ENCODE measurements at places on chromosomes 7 and 10.

DNA sequence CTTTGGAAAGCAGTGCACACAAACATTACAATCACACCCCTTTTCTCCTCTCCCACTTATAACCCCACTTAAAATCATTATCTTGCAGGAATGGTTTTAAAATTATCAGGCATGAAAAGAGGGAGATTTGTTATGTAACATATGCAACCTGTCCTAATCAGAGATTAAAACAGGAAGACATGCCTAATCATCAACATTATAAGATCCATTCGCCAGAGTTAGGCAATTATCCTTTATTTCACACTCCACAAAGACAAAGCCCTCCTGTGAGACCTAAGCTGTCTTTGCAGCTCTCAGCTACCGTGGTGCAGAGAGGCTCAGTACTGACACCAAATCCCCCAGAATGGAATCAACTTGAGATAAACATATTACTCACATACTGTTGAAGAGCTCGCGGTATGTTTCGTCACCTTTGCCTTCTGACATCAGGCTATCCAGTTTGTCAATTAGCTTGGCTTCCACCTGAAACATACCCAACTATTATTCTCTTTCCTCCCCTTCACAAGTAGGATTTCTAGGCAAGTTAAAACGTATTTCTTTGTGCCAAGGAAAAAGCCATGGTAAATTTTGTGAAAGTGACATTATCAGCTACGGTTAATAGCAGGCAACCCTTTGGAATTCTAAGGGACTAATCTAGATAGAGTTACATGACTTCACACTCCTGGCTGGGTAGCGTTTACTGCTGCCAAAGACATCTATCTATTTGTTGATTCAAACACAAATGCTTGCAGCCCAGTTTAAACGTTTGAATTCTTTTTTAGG is 226.2 kb upstream of the IMMP2L start:
- DNase-seq = no peak

GRCh38 chr10:24162206-24162985 is 46.5 kb upstream of the KIAA1217 start:
- no peak for DNase-seq

- no peak for DNase-seq
Measured at GRCh38 chr7:159192013-159192412, 47.3 kb upstream of the VIPR2 start.

GRCh38 chr7:35533902-35534301 is 161.0 kb downstream of the HERPUD2 start:
- no peak for DNase-seq

DNA sequence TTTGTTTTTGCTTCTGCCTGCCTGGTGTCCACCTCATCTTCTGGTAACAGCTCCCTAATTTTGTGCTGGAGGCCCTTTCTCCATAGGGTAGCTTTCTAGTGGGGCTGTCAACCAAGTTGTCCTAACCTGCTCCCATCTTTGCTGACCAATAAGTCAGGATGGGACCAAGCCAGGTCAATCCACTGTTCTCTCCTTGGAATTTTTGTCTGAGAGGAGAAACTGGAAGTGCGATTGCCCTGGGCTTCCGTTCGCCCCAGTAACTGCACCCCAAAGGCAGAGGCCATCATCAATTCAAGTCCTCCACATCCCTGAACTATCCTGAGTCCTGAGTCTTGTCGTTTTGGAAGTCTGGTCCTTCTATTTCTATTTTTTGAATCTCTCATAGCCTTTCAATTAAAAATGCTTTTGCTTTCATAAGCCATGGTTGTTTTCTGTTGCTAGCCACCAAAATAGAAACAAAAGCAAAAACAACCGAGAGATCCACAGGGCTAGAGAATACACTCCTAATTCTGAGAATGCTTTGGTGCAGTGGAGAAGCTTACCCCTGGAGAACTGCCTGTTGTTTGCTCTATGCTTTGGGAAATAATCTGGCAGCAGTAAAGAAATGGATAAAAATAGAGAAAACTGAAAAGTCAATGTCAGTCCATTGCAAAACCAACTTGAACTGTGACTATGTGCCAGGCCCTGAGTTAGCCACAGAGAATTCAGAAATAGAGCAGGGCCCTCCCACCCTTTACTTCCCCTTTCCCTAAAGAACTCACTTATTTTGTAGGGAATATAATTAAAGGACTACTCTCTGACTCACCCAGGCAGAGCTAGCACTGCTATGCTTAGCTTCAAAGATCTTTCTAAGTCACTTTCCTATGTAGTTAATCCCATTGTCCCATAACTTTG is 368.1 kb downstream of the CXCL12 start:
- DNase-seq = no peak

DNA sequence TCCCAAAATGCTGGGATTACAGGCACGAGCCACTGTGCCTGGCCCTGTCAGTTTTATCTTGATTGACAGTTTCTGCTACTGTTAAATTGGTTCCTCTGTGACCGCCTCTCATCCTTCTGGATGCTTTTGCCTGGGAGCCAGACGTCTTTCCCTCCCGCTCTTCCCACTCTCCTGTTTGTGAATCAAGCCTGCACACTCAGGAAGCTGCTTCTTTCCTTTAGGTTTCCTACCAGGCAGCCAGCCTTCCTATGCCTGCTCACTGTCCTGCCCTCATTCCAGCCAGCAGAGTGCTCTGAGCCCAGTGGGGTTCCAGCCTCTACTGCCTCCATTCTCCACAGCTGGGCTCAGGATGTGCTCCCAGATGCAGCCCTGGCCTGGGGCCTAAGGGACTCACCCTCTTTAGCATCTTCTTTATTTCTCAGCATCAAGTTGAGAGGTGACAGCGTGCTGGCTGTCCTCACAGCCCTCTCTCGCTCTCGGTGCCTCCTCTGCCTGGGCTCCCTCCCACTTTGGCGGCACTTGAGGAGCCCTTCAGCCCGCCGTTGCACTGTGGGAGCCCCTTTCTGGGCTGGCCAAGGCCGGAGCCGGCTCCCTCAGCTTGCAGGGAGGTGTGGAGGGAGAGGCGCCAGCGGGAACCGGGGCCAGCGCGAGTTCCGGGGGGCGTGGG is 5.1 kb downstream of the SH2D4B start:
- no peak for DNase-seq

Measured in GDM1 (cell line).